ENCODE measurements at places on chromosomes 2 and 18.
A peak's percentile ranks its signal among the peaks of the same experiment; 100 is the strongest.

DNA sequence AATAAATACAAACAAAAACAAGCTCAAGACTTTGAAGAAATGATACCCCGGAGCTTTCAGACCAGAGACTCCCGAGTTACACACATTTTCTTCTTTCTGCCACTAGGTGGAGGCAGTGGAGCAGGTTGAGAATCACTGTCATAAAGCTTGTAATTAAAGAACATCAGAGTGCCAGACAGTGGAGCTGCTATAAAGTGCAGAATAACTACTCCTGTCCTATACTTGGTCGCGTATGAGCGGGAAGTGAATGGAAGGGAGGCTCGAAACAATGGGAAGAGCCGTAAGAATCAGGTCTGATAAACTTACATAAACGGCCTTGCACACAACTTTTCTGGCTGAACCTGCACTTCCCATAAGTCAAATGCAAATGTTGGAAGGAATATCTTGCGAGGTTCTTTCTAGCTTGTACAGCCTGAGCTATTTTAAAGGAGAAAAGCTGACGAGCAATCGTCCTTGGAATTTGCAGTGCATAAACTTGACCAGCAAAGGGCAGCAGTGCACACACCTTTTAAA, 189.0 kb downstream of the RPIA start:
- DNase-seq = peak; percentile 36

DNA sequence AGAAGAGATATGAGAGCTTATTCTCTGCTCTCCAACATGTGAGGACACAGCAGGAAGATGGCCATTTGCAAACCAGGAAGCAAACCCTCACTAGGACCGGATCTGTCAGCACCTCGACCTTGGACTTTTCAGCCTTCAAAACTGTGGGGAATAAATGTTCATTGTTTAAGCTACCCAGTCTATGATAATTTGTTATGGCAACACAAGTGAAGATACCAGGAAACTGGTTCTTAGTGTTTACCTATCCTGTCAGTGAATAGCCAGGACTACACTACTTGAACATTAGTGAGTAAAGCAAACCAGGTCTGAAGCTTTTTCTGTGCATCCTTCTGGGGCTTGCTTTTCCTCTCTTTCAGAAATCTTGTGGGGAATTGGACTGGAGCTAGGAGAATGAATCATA, 44.4 kb upstream of the BARD1 start:
- DNase-seq = no peak

DNA sequence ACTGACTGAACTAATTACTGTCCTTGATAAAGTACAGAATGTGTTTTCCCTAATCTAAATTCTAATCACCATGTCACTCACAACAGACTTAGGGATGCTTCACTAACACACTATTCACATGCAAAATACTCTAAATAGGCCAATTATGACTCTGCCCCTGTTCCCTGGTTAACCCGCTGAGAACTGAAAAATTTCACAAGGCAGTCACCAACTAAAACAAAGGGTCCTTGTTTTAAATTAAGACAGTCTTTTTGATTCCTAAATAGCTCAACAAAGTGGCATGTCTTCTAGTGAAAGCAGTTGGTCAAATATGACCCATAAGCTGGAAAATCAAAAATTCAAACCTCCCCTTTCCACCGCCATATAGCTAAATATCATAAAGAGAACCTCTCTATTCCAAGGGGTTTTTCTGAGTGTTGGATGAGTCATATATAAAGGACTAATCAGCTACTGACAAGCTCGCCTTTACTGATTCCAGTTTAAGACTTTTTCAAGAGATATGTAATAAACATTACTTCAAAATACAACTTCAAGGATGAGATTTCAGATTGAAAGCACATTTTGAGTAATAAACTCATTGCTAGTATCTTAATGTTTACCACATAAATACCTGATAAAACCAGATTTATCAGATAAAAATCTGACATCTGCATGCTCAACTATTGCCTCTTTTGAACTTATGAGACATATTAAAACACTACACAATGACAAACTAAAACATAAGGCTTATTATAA, 235.8 kb downstream of the TCF4 start:
- no peak for DNase-seq

DNA sequence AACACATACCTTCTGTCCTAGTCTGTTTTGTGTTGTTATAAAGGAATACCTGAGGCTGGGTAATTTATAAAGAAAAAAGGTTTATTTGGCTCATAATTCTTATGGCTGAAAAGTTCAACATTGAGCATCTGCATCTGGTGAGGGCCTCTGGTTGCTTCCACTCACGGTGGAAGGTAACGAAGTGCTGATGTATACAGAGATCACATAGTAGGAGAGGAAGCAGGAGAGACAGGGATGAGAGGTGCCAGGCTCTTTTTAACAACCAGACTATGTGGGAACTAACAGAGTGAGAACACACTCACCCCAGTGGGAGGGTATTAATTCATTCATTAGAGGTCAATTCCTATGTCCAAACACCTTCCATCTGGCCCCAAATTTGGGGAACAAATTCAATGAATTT, 463.8 kb downstream of the DSC3 start:
- no peak for DNase-seq

- DNase-seq = no peak
Observed at GRCh38 chr2:144660518-144661316, 140.8 kb upstream of the ZEB2 start.

DNA sequence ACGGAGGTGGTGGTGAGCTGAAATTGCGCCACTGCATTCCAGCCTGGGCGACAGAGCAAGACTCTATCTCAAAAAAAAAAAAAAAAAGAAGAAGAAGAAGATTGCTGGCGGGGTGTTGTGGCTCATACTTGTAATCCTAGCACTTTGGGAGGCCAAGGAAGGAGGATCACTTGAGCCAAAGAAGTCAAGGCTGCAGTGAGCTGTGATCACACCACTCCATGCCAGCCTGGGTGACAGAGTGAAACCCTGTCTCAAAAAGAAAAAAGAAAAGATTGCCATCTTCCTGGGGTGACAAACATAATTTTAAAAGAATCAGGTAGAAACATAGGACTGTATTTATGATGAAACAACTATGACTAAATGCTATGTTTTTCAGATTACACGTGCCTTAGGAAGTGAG, 55.1 kb upstream of the EML4 start:
- DNase-seq = no peak

GRCh38 chr2:217656316-217656715, 346.5 kb downstream of the TNS1 start:
- DNase-seq = no peak

DNA sequence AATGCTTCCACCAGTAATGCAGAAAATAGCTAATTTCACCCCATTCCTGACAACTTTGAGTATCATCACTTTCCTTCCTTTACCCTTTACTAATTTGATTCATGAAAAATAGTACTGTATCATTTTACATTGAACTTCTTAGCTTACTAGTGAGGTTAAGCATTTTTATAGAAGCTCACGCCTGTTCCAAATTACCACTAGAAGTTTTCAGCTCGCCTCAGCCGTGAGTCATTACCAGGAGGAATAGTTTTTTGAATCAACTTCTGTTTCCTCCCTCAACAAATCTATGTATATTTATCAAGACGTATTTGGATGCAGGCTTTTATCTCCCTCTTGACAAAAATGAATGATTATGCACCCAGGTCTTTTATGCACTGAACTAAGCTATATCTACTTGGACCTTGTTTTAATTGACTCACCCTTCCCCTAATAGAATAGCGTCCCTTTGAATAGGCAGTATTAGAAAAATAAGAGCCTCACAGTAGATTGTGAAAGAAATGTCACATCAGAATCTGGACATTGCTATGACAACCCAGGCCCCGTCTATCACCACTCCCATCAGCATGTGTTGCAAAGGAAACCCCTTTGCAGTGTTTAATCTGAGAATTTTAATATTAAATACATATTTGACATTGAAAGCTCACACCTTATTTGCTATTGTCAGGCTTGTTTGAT, 207.4 kb upstream of the NRP2 start:
- DNase-seq = no peak

GRCh38 chr2:42087137-42087856, 39.5 kb downstream of the PKDCC start:
- no peak for DNase-seq

Measured in CD4-positive, alpha-beta T cell treated with Interleukin-6 at 100 ng/mL for 8 hours (primary cell).